Progenitor cell of endocrine pancreas (in vitro differentiated cells): ENCODE measurements at places on chromosomes 6 and 20.

- no peak for DNase-seq
Observed at GRCh38 chr20:13342469-13343242, 121.6 kb downstream of the ISM1 start.

DNA sequence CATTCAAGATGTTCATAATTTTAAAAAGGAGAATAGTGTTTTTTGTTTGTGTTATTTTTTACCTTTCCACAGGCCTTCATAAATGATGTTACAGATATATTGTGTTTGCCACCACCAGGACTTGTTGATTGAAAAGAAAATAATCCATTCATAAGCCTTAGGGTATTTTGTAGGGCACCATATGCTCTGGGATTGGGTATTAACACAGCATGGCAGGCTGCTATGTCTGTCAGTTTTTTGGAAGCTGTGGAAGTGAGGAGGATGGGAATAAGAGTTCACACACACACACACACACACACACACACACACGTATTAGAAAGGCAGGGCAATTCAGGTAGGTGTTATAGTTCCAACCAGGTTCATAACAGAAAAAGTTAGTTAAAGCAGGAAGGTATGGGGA lies 237.9 kb downstream of the HDGFL1 start:
- no peak for DNase-seq

DNA sequence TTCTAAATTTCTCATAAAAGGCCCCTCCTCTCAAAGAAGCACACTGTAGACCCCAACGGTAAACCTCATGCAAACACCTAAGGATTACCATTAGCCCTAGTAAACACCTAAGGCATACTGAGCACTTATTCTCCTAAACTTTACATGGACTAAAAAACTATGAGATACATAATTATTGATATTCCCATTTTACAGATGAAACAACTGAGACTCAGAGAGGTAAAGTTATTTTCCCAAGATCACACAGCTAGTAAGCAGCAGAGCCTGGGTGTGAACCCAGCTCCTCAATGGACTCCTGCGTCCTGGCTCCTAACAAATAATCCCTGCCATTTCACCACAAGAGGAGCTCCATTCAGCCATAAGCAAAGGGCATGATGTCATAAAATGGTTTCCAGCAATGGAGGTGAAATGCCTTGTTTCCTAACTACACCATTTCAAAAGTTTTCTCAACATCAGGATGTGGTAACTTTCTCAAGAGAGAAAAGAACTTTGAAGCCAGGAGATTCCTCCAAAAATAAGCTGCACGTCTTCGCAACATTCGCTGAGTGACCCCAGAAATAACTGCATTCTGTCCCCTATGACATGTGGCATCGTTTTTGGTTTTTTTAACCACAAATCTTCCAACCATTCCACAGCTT lies 4.1 kb downstream of the ATP9A start:
- no peak for DNase-seq

DNA sequence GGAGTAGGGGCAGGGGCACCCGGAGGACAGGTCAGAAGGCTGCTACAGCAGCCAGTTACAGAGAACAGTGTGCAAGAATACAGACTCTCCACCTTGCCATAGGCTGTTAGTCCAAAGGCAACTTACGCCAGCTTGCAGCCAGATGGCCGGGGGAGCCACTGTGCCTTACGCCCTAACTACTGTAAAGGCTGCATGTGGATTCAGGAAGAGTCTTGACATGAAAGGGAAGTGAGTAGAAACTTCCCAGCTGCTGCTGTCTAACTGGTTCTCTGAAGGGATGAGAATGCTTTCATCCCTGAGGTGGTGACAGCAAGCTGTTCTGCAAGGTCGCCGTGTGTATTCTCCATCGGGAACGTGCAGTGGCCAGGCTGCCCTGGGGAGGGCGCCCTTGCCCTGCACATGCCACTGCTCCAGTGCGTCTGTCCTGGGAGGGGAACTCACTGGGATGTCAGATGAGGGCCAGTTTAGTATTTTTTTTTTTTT lies 46.1 kb downstream of the LYRM4 start:
- DNase-seq = no peak

DNA sequence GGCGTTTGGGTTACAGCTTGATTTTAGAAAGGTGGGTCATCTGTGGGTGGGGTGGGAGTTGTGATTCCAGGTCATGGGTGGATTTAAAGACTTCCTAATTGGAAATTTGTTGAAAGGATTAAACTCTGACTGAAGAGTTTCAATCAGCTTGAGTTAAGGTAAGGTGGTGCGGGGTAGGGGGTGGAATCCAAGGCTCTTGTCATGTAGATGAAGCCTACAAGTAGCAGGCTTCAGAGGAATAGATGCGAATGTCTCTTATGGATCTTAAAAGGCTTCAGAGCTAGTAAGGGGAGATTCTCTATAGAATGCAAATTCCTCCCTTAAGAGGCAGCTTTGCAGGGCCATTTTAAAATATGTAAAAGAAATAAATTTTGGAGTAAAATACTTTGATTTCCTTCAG lies 645.3 kb downstream of the FRK start:
- no peak for DNase-seq

- DNase-seq = no peak
Observed at GRCh38 chr6:36793296-36793912, 45.8 kb downstream of the CPNE5 start.

- no peak for DNase-seq
Observed at GRCh38 chr6:26012061-26012460, 49.5 kb downstream of the TRIM38 start.

DNA sequence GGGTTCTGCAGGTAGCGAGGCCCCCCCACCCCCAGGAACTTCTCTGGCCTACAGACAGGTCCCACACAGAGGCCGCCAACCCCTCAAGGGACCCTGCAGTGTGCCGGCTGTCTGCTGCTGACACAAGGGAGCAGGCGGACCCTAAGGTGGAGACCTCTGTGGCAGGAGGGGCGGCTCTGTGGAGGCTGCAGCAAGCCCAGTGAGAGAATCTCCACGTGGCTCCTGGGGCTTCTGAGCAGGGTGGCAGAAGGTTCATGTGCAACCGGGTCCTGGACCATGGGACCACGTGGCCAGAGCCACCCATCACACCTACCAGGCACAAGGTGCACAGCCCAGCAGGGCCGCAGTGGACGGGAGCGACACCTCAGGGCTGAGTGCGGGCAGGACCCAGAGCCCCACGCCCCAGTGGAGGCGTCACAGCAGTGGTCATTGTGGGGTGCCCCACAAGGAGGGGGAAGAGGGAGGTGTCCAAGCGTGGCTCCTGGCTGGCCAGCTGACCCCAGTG lies 4.3 kb downstream of the ARFRP1 start:
- no peak for DNase-seq

- DNase-seq = no peak
Observed at GRCh38 chr6:105274678-105275077, 94.9 kb upstream of the POPDC3 start.

DNA sequence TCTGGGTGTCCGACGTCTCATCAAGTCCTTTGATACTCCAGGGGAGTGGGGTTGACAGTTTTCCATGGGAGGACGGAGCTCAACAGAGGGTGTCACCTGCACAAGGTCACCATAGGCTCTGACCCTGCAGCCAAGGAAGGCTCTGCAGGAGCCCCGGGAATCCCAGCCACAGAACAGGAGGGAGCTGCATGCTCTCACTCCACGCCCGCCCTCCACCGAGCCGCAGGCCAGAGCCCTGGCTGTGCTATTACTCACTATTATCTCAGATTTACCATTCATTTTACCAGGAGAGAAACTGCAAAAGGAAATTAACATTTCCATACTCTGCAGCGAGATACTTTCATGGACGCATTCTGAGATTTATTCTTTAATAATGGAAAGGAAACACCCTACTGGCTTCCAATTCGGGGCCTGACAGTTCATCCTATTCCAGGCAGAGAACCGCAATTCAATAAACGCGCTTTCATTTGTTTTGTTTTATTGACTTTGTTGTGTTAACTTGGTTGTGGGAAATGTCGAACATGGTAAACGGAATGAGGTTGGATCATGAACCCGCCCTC lies 18.3 kb upstream of the NTSR1 start:
- no peak for DNase-seq

DNA sequence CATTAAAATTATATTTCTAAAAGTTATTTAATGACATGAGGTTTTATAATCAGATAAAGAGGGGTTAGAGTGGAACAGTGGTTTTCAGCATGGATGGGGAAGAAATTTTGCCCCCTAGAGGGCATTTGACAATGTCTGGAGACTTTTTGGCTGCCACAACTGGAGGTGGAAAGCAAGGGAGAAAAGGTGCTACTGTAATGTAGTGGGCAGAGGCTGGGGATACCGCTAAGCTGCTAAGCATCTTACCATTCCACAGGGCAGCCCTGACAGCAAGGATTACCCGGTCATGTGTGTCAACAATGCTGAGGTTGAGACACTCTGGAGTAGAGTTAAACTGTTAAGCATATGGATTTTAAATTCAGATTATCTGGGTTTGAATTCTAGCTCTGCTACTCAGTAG lies 52.9 kb upstream of the FABP7 start:
- DNase-seq = no peak
